Right atrium auricular region (tissue), 2 donors: ENCODE measurements at places on chromosomes 5 and 9.

DNA sequence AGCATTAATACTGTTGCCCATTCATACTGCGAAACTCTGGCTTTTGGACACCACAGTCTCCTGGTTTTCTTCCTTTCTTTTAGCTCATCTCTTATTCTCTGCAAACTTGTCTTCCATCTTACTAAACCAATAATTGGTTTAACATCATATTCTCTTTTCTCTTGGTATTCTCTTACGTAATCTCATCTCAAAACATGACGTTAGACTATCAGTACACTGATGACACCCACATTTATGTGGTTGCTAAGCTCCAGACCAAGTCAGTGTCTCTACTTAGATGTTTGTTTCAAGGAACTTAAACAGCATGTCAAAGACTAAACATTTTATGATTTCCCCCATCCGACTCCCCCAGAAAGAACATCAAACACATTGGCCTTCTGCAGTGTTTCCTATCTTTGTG is 2.1 kb downstream of the PRRC1 start:
- DNase-seq, result no peak

DNA sequence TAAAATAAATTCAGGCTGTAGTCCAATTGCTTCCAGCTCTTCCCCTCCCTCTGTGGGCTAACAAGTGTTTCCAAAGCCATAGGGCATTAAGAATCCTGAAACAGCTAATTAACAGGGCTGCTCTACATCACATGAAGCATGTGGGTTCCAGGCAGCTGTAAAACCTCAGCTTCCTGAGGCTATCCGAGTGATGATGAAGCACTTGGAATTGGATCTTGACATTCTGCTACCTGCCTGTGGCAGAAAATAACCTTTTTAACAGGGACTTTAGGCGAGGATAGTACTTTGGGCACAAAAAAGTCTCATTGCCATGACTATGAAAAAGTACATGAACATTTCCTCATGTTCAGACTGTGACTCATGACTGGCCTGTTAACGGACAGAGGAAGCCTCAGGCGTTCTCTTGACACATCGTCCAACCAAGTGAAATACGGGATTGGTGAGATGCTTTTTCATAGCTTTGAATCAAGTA is 107.2 kb downstream of the PDE4D start:
- no peak for DNase-seq

GRCh38 chr9:73155377-73155776 is 3.7 kb downstream of the ANXA1 start:
- no peak for DNase-seq

- DNase-seq, result no peak
These were observed 96.4 kb upstream of the IL12B start for GRCh38 chr5:159426694-159427093.

DNA sequence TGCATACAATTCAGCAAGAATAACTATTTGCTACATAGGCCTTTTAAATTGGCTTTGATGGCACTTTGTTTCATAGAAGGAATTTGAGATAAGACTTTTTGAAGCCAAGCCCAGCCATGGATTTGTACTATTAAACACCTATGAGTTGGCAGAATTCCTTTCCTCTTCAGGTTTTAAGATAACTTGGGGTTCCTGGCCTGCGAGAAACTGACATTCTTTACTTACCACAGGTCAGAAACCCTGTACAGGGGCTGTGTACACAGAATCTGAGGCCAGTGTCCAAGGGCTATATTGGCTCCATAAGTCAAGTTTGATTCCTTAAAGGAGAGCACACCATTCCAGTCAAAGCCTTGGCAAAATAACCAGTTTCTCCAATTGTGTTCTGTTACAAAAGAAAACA is 10.8 kb upstream of the BTNL3 start:
- DNase-seq, result no peak

- DNase-seq, result no peak
These were observed 56.7 kb upstream of the EQTN start for GRCh38 chr9:27353474-27354229.

- no peak for DNase-seq
These were observed 8.9 kb downstream of the CDC42SE2 start for GRCh38 chr5:131272724-131273123.

DNA sequence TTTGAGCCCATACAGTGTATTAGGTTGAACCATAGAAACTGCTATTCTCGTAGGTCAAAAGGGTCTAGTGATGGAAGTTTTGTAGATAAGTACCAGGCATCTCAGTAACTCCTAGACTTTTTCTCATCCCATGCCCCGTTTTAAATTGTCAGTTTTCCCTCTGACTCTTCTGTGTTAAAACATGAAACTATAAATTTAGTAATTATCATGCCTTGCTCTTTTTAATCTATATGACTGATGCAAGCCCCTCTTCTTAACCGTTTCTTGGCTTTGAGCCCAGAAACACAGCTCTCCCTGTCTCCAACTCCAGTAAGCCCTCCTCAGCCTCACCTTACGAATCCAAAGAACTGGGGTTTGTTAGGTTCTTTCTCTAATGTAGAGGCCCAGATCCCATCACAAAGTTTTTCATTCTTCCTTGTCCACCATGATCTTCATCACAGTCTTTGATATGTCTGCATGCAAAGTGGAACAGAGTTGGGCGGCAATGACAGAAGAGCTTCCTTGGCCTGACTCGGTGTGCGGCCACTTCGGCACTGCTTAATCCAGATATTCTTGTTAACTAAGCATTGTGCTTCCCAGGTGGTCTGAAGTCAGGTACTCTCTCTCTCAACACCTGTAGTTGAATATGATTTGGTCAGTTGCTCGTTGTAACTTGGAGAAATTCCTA is 21.1 kb downstream of the RGMB start:
- no peak for DNase-seq

DNA sequence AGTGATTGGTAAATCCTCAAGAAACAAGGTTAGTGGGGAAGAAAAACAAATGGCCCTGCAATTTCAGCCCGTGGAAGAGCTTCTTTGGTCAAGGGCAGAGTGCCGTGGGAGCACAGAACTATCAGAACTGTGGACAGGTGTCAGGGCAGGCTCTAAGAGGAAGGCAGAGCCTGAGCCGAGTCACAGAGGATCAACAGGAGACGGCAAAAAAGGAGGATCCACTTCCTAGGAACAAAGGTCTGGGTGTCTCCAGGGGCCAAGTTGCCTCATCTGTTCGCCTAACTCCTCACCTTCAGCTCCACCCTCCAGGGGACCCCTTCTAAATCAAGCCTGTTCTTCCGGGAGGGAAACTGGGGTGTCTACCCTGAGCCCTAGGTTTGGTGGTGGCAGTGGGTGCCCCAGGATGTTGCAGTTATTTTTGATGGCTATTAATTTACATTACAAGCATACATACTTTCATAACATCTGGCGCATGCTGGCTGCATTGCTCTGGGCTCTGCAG is 88.0 kb downstream of the FEM1C start:
- no peak for DNase-seq

DNA sequence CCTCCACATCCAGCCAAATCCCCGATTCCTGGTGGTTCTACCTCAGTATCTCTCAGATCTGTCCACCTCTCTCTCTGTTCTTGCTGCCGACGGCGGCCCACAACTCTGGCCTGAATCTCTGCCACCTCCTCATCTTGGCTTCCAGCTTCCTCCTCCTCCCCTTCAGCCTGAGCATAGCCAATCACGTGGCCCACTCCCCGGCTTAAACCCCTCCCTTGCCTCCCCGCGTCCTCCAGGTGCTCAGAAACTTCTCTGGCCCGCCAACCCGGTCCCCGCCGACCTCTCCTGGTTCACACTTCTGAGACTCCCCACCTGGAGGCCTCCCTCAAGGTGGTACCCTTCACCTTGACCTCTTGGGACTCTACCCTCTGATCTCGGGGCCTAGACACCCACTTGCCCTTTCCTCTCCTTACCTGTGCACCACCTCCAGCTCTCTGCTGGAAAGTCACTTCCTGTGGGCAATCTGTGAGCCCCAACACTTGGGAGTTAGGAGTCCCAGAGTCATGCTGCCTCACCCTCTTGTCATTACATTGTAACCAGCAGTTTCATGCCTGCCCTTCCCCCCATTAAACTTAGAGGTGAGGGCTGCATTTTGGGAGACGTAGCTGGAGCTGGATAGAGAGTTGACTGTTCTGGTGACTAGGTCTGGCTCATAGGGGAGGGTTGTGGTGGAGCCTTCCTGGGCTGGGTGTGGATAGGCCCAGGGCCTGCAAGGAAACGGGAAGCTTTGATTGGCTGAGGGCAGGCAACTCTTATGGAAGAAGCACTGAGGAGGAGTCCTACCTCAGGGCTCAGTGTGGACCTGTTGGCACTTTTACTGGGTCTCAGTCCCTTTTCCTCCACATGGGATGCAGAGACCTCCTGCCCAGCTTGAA is 4.5 kb upstream of the SET start:
- DNase-seq, result peak; percentile 73

DNA sequence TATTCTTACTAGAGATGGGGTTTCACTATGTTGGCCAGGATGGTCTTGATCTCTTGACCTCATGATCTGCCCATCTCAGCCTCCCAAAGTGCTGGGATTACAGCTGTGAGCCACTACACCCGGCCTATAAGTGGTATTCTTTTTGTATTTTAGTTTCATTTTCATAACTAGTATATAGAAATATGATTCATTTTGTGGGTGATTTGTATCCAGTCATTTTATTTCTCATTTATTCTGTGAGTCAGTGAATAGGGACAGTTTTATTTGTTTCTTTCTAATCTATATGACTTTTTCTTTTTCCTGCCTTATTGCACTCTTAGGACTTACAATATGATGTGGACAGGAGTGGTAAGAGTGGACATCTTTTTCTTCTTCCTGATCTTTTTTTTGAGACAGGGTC is 112.9 kb downstream of the AOPEP start:
- no peak for DNase-seq

DNA sequence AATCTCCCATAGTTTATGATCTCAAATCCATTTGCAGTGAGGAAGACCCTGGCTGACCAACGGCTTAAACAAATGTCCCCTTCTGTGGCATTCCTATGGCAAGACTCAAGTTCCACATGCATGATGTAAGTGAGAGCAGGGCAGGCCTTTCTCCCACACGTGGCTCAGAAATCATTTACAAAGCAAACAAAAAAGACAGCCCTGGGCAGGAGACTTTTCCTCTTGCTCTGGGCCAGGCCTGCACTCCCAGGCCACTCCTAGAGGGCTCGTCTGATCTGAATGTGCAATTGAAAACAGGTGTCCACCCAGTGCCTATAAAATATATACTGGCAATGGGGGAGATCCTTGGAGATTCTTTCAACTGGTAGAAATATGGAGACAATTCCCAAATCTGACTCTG is 123.1 kb downstream of the DMRT2 start:
- no peak for DNase-seq

- no peak for DNase-seq
These were observed 27.8 kb downstream of the TNPO1 start for GRCh38 chr5:72844218-72844603.

GRCh38 chr5:168608821-168609220 is 29.7 kb upstream of the PANK3 start:
- no peak for DNase-seq

DNA sequence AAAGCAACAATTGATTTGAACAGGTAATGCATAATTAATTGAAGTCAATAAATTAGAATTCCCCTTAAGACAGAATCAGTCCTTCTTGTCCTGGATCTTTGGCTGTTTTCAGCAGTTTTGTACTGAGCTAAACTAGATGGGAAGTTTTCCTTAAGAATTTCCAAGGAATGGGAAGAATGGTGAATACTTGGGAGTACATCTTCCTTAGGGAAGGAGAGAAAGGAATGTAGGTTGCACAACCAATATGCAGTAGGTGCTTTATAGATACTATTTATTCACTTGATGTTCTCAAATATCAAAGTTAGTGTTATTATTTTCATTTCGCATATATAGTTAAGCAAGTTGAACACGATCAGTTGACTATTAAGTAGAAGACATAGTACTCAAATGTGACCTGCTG is 183.5 kb upstream of the MAP1B start:
- no peak for DNase-seq

- no peak for DNase-seq
These were observed 70.5 kb downstream of the PCDH1 start for GRCh38 chr5:141807732-141808131.

GRCh38 chr5:42429694-42430093 is 6.5 kb downstream of the GHR start:
- DNase-seq, result no peak

- no peak for DNase-seq
These were observed 533.5 kb downstream of the RAB3C start for GRCh38 chr5:59116231-59116865.

- DNase-seq, result no peak
These were observed 165.8 kb upstream of the WWC1 start for GRCh38 chr5:168125445-168126199.

DNA sequence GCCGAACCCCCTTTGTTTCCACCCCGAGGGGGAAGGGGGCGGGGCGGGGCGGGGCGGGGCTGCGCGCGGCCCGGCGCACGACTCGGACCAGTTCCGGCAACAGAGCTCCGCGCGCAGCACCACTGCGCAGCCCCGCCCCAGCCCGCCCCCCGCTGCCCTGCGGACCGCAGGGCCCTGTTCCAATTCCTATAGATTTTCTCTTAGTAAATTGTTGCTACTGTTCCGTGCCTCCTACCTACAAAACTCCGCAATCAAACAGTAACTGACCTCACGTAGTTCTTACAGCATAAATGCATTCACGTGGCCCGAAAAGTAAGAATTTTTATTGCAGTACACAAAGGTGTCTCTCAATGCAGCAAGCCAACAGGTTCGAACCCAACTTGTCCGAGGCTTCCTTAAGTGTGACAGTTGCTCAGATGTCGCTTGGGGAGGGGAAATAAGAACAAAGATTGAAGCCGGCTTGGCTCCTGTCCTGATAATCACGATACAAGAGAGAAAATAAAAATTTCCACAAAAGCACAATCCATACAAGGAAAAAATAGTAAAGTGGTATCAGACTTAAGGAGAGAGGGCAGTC is 1.2 kb upstream of the RNF38 start:
- DNase-seq, result no peak

- DNase-seq, result no peak
These were observed 202.6 kb downstream of the PIK3R1 start for GRCh38 chr5:68418201-68418600.

DNA sequence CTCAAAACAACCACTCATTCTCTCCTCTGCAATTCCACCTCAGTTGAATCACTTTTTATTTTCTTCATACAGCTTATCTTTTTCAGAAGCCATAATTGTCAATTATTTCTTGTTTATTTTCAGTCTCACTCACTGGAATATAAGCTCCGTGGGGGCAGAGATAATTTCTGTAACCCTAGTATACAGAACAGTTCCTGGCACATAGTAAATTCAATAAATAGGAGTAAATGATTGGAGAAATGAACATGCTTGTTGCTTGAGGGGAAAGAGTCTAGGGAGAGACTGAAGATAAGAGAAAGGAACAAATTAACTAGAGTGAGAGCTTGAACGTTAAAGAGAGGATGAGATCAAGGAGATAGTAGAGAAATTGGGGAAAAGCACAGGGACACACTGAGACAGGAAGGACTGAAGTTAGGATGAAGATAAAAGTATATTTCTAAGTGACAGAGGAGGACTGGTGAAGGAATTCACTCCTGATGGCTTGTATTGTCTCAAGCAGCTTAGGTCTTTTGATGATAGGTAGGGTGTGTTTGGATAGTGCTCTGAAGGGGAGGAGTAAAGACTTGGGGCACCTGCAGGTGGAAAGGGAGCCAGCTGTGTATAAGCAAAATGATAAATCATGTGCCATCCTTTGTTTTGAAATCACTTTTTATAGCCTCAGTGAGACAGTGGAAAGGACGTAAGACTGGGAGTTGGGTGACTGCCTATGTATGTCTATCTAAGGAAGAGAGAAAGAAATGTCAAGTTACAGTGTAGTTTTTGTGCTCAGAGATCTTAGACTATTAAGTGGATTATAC is 2.2 kb downstream of the NAA35 start:
- DNase-seq, result no peak

- DNase-seq, result no peak
These were observed 800 bp upstream of the KCNN2 start for GRCh38 chr5:114360816-114361723.
